Amygdala (tissue), 56 donors: ENCODE measurements at places on chromosomes 2 and 18.

DNA sequence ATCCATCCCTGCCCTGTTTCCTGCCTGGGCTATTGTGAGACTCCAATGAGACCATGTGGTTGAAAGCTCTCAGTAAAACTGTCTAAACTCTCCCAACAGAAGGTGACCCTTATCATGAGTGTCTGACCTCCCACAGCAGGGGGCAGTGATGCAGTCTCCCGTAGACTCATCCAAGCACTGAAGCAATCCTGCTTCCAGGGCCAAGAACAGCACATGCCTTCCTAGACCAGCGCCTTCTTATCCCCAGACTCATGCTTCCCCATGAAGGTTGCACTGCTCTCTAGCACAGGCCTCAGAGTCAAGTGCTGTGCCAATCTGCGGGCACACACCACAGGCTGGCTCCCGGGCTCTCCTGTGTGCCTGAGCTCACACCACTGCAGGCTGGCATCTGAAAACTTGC lies 112.3 kb downstream of the TNS1 start:
- no peak for DNase-seq

DNA sequence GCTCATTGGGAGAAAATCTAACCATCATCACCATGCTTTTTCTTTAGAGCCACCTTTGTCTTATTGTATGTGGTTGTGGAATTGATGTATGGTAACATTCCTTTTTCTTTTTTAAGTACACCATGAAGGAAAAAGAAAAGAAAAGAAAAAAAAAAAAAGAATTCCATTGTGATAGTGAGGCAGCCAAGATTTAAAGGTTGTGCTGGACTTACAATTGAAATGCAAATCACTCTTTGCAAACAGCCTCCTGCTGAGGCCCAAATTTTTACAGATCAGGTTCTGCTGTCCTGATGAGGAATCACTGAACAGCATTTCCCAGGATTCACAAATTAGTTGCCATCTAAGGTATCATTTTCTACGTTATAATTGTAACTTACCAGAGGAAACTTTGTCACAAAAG lies 1101.0 kb upstream of the FANCL start:
- DNase-seq = no peak

DNA sequence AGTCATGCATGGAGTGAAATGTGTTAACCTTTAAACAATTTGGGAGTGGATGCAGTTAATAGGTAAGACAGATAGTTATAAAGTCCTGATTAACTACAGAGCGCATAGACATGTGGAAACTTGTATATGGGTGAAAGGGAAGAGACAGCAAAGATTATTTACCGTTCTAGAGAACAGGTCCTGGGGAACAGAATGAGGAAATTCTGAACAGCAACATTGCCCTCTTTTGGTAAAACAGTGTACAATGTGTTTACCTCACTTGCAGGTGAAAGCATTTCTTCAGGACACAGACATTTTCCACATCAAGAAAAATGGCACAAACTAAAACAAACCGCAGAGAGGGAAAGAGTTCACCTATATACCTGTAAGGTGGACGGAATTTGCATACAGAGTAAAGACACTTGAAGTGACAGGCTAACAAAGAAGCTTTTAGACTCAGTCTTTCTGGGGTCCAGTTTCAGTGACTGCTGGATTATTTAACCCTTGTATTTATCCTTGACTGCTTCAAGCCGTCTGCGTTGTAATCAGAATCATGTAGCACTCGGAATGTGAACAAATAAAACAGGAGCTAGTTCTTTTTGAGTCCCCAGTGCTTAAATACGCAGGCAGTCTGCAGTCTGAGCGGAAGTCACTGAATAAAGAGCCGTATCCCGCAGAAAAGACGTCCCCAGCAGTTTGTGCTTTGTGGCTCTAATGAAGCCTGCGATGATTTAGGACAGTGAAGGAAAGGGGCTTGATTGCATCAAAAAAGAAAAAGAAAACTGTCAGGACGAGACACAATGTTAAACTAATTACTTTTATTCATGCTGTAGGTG lies 364.8 kb upstream of the GALNT5 start:
- no peak for DNase-seq

- no peak for DNase-seq
These were observed 675 bp downstream of the FZD5 start for GRCh38 chr2:207768866-207769596.

GRCh38 chr2:207624185-207625013 lies 795 bp downstream of the METTL21A start:
- peak; percentile 66 for DNase-seq

GRCh38 chr18:73944715-73945114 lies 202.9 kb downstream of the FBXO15 start:
- no peak for DNase-seq

DNA sequence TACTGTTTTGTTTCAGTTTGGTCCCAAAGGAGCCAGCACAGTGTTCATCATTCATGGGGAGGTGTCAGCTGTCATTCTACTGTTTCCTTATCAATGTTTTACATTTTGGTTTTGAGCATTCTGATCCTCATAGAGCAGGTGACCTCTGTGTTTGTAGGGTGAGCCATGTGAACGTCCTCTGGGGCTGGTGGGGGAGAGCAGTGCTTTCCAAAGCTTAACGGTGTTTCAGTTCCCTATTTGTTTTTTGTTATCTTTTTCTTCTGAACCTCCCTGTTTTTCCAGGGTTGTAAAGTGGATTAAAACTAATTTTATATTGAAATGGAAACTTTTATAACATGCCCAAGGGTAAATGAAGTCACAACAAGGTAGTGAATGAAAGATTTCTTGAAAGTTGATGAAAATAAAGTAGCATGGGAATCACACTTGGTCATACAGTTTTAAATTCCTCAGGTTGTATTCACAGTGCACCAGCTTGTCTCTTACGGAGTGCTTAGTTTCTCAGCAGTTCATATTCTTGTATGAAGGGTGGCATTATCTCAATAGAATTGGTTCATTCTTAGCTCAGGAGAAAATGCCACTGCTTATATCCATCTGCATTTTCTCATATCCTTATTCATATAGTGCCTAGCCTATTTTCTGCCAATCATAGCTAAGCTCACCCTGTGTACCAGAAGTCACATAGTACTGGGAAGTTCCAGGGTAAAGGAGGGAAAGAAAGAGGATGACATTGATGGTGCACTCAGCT lies 54.5 kb downstream of the MAP4K4 start:
- DNase-seq = no peak

DNA sequence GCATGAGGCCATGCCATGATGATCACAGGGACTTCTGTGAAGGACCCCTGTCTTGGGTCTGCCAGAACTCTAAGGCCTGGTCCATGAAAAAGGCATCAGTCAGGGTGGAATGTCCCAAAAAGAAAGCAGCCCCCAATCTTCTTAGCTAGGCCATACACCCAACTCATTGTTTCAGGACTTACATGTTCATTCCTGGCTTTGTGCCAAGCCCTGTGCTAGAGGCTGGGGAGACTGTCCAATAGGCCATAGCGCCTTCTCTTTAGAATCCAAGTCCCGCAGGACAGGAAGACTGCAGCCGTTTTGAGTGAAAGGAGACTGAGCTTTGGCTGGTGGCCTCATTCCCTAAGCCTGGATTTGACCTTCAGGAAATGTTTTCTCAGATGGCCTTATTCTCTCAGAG lies 247.3 kb downstream of the PRKCE start:
- DNase-seq = no peak

DNA sequence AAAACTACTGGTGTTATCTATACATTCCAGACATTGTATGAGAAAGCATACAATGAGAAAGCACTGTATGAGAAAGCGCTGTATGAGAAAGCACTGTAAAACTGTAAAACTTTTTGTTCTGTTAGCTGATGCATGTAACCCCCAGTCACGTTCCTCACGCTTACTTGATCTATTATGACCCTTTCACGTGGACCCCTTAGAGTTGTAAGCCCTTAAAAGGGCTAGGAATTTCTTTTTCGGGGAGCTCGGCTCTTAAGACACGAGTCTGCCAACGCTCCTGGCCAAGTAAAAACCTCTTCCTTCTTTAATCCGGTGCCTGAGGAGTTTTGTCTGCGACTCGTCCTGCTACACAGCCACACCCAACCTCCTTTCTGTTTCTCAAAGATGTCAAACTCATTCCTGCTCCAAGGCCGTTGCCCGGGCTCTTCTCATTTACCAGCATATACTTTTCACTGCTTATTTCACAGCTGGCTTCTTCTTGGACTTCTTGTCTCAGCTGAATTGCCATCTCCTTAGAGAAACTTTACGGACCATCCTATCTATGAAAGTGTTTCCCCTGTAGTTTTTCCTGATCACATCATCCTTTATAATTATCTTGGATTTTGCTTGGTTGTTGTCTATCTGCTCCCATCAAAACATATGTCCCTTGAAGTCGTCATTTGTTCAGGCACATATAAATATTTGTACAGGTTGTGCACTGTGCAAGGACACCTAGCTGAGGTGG lies 29.8 kb upstream of the YES1 start:
- DNase-seq = no peak

DNA sequence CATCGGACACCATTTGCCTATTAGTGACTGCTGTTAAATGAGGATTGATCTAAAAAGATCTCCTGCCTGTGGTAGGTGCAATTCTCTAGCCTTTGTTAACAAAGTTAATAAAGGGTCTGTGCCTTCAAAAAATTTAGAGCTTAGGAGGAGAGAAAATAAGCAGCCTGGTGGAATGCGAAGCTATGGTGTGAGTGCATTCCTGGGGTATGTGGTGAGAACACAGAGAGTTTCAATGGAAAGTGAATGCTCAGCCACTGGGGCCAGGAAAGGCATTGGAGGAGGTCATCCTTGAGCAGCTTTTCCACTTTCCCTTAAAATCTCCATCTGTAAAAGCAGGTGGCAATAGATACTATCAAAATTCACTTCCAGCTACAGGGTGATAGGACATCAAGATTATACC lies 331.2 kb upstream of the LRATD1 start:
- no peak for DNase-seq

GRCh38 chr2:225694664-225695063 lies 295.2 kb downstream of the NYAP2 start:
- no peak for DNase-seq

DNA sequence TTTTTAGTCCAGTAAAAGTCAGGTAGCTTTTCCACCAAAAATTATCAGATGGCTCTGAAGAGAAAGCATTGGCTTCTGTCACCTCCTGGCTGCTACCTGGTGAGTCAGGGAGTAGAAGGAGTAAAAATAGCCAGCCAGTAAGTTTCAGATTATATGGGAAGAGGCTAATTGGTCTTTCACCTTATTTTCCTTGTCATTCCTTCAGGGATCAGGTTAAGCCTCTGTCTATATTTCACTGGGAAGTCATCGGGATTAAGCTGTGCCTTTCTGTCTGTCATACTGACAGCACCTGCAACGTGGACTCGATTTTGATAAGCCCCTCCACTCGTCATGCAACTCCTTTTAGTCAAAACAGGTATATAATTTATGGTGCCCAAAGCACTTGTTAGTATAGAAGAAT lies 380.7 kb upstream of the CELF4 start:
- DNase-seq = no peak

GRCh38 chr2:226176283-226176984 lies 623.2 kb downstream of the IRS1 start:
- DNase-seq = no peak

DNA sequence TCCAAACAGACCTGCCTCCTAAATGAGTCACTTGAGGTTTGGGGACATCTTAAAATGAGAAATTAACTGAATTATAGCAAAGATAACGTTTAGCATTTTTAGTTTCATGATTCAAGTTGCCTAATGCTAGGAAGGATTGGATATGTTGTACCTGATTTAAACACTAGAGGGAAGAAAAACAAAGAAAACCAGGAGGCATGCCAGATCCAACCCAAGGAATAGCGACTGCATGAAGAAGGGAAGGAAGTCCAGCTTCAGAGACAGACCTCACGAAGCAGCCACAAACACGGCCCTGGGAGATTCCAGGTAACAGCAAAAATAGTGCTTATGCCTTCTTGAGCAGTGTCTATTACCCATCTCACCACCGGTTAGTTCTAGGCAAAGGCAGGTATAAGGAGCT lies 499.9 kb upstream of the SPHKAP start:
- DNase-seq = no peak

DNA sequence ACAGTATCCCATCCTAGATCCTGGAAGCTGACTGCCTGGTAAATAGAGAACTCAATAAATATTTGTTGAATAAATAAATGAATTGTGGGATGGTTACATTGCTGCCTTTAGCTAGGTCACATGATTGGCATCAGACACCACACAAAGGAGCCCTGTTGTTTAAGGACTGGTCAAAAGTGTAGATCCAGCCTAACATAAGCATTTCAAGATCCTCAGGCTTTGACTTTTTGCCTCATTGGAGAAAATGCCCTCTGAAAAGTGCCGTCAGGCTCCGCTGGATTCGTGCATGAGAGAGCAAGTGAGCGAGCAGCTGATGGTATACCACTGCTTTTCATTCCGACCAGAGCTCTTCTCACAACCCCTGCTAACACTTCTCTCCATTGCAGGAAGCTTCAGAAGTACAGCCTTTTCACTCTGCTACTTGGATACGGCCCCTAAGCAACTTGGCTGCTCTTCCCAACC lies 1.3 kb upstream of the ZNF24 start:
- peak; percentile 63 for DNase-seq

GRCh38 chr2:77007686-77008085 lies 514.5 kb downstream of the LRRTM4 start:
- no peak for DNase-seq

DNA sequence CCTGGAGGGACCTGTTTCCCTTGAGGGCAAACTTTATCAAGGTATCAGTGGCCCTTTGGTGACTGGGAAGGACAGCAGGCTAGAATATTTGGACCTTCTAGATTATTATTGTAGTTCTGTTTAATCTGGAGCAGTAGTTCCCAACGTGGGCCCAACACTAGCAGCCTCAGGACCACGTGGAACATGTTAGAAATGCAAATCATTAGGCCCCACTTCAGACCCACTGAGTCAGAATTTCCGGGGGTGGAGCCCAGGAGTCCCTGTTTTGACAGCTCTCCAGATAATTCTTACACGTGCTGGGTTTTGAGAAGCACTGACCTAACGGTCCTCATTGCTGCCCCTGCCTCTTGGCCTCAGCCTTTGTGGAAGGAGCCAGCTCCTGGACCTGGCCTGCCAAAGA lies 25.5 kb upstream of the DYNC2LI1 start:
- DNase-seq = no peak

DNA sequence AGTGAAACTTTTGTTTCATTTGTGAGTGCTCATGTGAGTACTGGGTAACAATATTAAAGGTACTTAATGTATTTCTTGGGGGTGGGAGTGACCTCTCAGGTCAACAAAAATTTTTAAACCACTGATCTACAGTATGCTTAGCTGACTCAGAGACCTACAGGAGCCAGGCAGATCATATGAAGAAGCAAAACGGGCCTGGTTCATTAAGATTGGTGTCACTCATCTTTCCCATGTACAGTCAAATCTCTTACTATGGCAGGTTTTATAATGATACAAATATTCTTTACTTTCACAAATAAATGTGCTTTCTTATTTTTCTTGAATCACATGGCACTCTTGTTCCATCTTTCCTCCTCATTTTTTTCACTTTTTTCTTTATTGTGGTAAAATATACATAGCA lies 7.7 kb upstream of the TMSB10 start:
- DNase-seq = no peak

DNA sequence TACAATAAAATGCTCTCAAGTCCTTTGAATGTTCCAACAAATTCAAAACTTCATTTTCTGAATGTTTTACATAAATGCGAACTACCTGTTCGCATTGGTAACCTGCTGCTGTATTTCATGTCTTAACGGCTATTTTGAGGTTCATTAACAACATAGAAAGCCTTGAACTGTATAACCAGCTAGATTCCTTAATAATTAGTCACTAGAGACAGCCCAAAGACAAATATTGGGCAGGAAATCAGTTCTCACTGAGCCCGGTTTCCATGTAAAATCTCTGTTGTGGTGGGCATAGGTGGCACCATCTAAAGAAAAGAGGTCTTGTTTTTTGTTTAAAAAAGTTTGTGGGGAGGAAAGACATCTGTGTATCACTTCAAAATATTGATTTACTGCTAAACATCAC lies 29.2 kb downstream of the PDIA6 start:
- no peak for DNase-seq

GRCh38 chr2:8740136-8740535 lies 58.3 kb downstream of the ID2 start:
- DNase-seq = no peak
